Hippocampal formation (tissue), 2 donors: ENCODE measurements at places on chromosomes 4 and X.
A peak's percentile ranks its signal among the peaks of the same experiment; 100 is the strongest.

DNA sequence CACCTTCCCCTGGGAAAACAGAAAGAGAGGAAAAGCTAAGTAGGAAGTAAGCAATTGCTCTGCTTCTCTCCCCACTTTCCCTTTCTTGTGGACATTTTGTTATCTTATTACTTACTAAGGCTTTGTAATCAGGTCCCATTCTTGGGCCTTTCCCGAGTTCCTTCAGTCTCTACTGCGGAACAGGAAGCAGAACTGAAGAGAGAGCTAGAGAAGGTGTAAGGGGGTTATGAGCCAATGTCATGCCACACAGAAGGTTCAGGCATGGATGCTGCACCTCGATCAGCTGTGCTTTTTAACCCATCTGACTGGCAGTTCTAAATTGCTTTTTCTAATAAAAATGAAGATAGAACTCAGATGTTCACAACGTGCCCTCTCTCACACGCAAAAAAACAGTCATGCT, 83.6 kb downstream of the MID1 start:
- DNase-seq: no peak

DNA sequence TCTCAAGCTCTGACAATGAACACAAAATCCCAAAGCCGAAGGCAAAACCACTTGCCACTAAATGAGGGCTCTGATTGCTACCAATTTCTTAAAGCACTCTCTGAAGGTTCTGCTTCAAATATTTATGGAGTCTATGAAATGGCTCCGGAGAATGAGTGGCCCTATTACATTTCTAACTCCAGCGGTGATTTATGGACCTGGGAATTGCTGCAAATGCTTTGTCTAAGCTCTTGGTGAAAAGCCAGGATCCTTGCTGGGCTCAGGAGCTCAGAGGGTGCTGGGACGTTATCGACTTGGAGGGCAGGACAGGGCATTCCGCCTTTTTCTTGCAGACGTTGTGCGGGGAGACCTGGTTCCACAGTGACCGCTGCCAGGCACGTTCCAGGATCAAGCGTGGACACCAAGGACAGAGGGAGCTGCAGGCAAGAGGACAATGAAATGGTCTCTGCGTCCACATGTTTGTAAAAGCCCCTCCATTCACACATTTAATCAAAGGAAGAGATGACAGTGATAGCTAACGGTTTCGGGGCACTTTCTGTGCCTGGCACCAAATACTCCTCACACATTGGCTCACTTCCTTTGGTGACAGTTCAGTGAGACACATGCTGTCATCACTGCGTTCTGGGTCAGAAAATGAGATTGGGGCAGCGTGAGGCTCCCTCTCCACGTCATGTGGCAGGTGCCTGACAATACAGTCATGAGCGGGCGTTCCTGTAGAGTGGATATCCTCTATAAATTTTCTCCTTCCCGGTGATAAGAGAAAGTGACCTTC, 58.8 kb downstream of the C4orf50 start:
- no peak for DNase-seq

DNA sequence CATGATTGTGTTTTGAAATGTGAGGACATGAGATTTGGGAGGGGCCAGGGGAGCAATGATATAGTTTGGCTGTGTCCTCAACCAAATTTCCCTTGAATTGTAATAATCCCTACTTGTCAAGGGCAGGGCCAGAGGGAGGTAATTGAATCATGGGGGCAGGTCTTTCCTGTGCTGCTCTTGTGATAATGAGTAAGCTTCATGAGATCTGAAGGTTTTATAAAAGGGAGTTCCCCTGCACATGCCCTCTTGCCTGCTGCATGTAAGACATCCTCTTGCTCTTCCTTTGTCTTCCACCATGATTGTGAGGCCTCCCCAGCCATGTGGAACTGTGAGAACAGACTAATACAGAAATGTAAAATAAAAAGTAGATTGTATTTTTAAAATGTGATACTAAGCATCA, 1294.9 kb downstream of the ADGRL3 start:
- DNase-seq: no peak

GRCh38 chr4:78569306-78569821, 17.8 kb downstream of the ANXA3 start:
- DNase-seq: no peak

DNA sequence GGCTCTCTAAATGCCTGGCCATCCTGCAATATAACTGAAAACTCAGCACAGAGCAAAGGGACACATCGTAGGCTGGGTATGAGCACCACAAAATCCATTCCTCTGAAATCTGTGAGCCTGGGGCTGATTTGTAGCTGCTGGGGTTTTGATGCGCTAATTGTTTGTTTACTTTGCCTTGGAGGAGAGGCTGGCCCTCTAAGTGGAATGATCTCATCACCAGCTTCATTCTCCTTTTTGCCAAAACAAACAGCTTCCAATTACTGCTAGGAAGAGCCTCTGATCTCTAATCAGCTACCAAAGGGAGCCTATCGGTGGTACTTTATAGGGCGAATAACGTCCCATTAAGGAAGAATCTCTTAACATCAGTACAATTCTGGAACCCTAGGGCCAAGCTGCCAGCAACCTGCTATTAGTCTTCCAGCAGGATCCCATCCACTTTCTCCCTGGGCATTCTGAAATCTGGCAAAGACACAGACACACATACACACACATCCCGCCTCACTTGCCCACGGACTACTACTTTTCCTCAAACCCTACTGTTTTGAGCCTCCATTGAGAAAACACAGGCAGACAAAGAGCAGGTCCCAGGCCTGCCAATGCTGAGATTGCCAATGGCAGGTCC, 5.8 kb downstream of the ANOS1 start:
- no peak for DNase-seq

DNA sequence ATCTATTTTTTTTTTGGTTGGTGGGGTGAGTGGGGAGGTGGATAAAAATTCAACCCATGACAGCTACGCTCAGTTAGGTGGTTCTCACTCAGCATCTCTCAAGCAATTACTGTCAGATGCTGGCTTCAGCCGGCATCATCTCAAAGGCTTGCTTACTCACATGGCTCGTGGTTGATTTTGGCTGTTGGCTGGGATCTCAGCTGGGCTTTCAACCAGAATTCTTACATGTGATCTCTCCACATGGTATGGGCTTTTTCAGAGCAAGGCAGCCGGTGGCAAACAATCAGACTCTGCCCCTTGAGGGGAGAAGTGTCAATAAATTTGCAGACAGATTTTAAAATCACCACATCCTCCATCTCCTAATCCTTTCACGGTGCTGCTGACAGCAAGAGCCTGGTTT, 47.2 kb downstream of the SLC34A2 start:
- peak; percentile 45 for DNase-seq

DNA sequence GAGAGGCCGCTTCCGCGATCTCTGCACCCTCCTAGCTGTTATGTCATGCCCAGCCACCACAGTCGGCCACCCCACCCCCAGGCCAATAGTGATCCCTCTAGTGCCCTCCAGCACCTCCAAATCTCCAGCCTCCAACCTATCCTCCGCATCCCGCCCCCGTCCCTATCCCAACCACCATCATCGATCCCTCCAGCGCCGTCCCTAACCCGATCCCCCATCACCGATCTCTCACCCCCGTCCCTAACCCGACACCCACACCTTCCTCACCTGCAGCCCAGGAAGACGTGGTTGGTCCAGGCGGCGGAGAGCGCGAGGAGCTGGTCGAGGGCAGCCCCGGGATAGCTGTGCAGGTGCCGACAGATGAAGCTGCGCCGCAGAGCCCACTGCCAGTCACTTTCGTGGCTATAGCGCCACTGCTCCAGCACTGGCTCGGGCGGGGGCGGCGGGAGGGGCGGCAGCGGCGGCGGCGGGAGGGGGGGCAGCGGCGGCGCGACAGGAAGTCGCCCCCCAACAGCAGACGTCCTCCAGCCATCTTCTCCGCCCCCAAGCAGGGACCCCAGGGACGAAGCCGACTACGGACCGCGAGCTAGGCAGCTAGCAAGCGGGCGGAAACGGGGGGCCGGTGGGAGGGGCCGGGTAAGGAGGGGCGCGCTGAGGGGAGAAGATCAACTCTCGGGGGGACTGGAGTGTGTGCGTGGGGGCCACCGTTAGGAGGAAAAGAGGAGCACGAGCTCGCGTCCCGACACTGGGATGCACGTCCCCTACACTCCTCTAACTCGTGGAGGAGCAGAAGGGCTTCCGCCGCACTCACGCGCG, 552 bp downstream of the NKRF start:
- no peak for DNase-seq

GRCh38 chr4:180665994-180666824, 1577.0 kb upstream of the TENM3 start:
- DNase-seq: peak; percentile 6
